ENCODE measurements at places on chromosomes 12 and 14.

DNA sequence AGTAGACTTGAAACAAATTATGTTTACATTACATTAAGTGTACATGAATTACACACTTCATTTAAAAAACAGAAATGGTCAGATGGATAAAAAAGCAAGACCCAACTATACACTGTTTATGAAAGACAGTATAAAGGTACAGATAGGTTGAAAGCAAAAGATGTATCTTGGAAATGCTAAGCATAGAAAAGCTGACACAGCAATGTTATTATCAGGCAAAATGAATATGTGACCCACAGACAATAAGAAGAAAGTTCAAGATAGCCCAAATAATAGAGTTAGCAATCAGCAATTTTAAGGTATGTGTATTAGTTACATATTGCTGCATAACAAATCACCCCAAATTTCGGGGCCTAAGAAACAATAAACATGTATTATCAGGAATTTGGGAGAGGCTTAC, 153.5 kb downstream of the DHRS2 start:
- DNase-seq = no peak

DNA sequence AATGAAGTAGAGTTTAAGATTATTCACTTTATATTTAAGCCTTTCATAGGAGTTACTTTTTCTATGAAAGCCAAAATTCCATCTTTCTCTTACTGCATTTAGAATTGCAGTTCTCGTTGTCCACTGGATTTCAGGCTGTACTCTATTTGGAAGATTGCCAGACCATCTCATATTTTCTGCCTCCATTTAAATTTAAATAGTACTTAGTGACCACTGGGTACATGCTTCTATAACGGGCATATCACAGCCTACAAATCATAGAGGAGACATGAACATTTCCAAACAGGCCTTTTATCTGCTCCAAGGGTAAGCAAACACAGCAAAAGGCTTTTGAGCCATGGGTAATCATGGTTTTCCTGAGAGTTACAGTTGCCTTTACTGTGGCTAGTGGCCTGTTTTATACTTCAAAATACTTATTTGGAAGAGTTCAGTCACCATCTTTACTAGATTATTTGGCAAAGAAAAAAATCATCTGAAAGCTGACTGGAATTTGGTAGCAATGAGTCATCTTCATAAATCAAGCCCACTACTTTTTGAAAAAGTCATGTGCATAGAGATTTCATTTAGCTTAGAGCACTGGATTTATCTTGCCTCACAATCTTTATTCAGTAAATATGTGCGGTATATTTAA, 15.7 kb downstream of the ANO6 start:
- no peak for DNase-seq

DNA sequence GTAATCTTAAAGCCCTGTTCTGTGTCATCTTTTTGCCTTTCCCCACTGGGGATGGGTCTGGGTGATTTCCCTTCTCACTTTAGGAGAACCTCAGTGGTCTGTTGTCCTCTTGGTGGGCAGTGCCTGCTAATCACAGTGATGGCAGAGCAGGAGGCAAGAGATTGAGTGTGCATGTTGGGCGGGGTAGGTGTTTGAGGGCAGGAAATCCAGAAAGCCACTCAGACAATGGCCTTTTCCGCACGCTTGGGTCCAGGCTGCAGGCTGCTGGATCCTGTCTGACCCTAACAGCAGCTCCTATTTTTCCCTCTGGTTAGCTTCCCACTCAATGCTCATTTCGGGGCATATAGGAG, 13.7 kb upstream of the ITGA5 start:
- DNase-seq = no peak

DNA sequence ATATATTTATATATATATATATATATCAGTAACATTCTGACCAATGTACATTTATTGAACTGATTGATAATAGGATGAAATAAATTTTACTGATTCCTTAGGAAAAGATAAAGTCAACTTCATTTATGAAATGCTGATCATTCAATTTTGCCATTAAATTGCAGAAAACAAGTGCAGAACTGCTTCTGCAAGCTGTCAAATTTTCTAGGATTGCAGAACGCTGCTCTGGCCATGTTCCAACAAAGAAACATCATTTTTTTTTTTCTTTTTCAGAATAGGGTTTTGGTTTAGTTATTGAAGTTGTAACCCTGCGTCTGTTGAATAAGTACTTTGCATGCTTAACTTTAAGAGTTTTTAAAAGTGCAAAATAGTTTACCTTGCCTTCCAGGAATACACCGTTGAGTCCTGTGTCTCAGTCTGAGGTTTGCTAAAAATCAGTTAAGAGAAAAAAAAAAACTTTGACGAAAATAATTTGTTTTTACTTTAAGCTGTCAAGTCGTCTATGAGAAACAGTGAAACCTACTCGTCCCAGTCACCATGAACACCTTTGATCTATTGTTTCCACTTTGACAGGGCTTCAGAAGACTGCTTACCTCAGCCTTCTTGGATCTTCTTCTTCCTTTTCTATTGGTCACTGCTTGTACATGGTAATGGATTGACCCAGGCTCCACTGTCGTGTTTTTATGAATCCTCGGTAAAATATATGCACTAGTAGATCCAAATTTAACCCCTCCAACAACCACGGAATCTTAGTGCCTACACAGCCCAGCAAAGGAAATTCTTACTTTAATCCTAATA, at the start of gene KERA:
Gene KERA (minus strand): TSS at position 657 of the 798 bp plus-strand sequence. CDS start 1,743 bp downstream, outside the sequence.
- no peak for DNase-seq

- no peak for DNase-seq
Observed at GRCh38 chr14:24183014-24183481, 5.6 kb downstream of the IPO4 start.

Data from stimulated activated CD4-positive, alpha-beta T cell treated with anti-CD3 and anti-CD28 coated beads, Interleukin-15, amount 100 ng/mL, for 1 hour (primary cell).